Pancreas (tissue), 10 donors: ENCODE measurements at places on chromosomes 6 and 20.

- no peak for DNase-seq
Measured at GRCh38 chr6:74075323-74075722, 379.3 kb downstream of the CD109 start.

- no peak for DNase-seq
Measured at GRCh38 chr6:101276066-101276465, 117.4 kb upstream of the GRIK2 start.

DNA sequence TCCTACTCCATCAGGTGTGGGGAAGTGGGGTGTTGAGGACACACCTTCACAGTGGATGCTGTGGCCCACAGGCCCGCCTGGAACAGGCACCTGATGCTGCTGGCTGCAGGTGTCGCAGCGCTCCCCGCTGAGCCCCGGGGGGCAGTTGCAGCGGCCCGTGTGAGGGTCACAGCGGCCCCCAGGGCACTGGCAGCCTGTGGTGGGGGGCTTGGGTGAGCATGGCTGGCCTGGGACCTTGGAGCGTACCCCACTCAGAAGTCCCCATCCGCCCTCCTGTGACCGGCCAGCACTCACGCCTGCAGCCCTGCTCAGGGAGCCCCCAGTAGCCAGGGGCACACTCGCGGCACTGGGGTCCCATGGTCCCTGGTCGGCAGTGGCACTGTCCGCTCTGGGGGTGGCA is 19.2 kb downstream of the ADRM1 start:
- DNase-seq = peak; percentile 79

- no peak for DNase-seq
Measured at GRCh38 chr20:43565758-43566104, 6.9 kb downstream of the SGK2 start.

GRCh38 chr20:32012159-32012688 is 2.0 kb downstream of the CCM2L start:
- DNase-seq = no peak

- DNase-seq = no peak
Measured at GRCh38 chr6:41021832-41022231, 17.2 kb downstream of the UNC5CL start.

DNA sequence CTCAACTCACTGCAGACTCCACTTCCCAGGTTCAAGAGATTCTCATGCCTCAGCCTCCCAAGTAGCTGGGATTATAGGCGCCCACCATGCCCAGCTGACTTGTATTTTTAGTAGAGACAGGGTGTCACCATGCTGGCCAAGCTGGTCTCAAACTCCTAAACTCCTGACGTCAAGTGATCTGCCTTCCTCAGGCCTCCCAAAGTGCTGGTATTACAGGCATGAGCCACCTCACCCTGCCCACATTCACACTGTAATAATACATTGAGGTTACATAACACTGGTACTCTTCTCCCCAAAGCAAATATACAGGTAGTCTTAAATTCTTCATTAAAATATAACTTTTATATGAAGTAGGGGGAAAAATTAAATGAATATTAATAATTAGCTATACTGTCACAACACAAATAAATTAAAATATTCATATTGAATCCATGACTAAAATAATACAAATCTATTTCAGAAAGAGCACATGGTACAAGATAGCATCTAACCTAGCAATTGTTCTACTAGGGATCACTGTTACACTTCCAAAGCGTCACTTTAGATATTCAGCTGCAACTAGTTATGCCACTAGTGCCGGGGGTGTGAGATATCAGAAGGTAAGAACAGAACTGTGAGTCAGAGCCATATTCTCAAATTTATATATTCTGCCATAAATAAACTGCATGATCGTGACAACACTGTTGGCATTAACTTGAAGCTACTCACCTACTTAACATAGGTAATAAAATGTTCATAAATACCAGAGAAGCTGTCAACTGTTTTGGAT is 169.1 kb upstream of the SHLD1 start:
- DNase-seq = no peak

- no peak for DNase-seq
Measured at GRCh38 chr6:161168281-161168891, 105.5 kb downstream of the AGPAT4 start.

- DNase-seq = no peak
Measured at GRCh38 chr6:14380901-14381828, 263.6 kb downstream of the CD83 start.

DNA sequence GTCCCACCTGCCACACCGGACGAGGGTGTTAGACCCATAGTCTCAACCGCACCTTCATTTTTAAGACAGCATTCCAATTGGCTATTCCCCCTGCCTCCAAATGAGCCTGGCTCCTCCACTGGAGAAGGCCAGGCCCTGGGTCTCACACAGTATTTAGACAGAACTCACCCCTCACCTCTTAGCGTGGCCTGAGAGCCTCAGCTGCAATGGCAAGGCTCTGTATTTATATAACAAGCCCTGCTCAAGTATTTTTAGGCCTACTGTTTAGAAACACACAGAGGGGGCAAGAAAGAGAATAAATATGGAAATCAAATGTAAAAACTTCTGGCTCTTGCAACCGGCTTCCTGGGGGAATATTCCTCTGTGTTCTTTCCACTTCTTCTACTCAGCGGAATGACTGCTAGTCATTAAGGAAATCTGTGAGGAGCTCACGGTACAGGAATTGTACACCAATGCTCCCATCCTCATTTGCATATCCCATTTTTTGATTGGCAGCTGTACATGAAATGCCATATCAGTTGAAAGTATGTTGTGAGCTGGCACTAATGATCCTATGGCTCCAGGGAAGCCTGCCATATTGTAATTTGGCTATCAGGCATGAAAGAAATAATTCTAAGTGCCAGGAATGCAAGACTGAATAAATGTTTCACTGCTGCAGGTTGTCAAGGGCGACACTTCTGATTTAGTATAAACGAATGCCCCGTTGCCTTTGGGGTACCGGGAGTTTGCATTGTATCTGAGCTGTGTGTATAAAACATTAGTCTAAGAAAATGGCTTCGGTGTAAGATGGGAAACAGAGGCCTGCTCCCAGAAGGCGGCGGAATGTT is 207.5 kb downstream of the ZNF217 start:
- no peak for DNase-seq

DNA sequence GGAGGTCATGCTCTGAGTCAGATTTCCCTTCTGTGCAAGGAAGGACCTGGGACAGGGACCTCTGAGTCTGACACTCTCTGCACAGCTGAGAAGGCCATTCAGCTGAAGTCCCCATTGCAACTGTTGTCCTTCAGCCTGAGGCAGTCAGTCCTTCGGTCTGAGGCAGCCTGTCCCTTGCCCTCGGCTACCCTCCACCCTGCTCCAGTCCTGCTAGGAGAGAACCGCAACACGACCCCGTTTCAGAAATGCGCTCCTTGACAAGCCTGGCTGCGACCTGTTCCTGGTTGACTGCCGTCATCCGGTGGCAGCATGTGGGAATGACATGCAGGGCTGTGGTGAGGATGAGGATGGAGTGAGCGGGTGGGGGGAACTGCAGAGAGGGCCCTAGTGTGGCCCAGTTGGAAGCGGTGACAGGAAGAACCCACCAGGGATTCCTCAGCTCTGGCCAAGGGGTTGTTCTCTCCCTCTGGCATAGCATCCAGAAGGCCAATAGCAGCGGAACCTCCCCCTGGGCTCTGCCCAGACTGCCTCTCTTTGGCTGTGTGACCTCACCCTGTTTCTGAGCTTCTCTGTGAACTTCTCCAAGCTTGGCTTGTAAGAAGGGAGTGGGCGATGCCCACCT is 40.3 kb upstream of the ANGPT4 start:
- DNase-seq = peak; percentile 81

- DNase-seq = no peak
Measured at GRCh38 chr20:4957939-4958362, 43.4 kb downstream of the SLC23A2 start.

- no peak for DNase-seq
Measured at GRCh38 chr20:7985916-7986315, 33.6 kb downstream of the TMX4 start.

- DNase-seq = no peak
Measured at GRCh38 chr6:134525190-134525868, 207.4 kb upstream of the SGK1 start.

DNA sequence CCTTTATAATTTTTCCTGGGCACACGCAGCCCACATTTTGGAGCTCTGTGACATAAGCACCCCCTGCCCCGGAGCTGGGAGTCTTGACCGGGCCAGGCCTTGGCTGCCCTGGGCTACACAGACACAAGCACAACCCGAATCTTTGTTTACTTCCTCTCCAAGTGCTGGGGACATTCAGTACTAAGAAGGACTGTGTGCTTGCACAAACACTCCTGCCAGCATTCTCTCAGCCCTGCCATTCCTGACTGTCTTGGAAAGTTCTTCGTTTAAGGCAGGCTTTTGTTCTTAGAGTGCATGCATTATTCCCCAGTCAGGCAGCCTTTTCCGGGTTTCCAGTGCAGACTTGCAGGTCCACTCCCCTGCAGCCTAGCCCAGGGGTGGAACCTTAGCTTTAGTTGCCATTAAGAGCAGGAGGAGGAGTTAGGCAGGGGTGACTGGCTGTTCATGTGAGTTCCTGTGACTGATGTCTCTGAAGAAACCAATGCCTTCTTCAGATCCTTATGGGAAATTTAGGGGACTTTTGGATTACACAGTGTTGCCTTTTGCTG is 28.6 kb downstream of the FOXO3 start:
- peak; percentile 51 for DNase-seq

DNA sequence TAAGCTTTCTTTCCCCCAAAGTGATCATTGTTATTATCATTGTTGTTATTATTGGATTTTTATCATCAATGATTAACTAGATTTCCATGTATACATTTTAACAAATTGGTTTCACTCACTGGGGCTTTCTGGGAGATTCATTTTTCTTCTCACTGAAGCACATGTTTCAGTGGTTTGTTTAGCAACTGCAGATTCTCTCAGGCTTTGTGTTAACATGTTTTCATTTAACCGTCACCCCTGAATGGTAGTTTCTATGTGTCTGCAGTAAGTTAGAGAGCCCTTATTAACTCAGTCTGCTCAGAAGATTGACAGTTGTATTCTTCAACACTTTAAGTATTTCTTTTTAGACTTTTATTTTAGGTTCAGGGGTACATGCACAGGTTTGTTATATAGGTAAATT is 12.4 kb downstream of the ZKSCAN4 start:
- no peak for DNase-seq

GRCh38 chr6:13915561-13916229 is 9.1 kb upstream of the RNF182 start:
- no peak for DNase-seq

GRCh38 chr6:166640342-166641043 is 13.4 kb upstream of the RPS6KA2 start:
- DNase-seq = no peak

- DNase-seq = no peak
Measured at GRCh38 chr20:20253744-20254330, 114.1 kb upstream of the INSM1 start.

GRCh38 chr20:58567437-58567836 is 52.2 kb upstream of the APCDD1L start:
- DNase-seq = no peak

DNA sequence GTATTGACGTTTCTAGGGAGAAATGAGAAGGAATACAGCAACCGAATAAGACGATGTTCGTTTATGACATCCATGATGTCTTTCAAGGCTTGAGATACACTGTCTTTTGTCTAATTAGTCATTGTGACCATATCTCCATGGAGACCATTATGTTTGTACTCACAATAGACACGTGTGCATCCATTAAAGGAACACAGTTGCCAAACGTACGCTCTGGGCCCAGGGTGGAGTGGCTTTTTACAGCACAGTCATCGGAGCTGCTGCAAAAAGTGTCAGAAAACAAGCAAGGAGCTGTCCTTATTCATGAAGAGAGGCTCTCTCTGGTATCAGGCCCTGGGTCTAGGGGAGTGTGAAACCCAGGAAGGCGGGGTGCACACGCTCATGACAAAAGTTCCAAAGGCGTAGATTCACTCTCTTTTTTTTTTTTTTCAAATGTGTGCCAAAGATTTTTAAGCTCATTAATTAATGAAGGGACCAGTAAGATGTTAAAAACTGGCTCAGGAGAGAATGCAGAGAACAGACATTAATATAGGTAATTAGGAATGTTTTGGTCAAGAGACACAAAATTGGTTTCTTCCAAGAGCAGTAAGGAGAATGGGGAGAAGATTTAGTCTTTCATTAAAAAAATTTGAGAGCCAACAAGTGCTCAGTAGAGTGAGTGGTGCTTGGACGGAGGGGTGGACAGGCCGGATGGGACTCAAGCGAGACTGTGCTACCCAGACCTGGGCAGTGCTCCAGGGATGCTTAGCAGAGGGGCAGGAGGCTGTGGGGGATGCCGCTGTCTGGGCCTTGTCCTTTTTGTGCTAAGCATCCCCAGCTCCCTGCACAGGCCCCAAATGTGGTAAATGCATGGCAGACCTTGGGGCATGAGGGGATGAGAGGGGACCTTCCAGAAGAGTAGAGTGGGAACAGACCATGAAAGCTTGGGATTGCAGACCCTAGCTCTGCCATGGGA is 34.9 kb upstream of the GTSF1L start:
- no peak for DNase-seq

- no peak for DNase-seq
Measured at GRCh38 chr6:160065200-160065599, 56.4 kb upstream of the SLC22A1 start.

DNA sequence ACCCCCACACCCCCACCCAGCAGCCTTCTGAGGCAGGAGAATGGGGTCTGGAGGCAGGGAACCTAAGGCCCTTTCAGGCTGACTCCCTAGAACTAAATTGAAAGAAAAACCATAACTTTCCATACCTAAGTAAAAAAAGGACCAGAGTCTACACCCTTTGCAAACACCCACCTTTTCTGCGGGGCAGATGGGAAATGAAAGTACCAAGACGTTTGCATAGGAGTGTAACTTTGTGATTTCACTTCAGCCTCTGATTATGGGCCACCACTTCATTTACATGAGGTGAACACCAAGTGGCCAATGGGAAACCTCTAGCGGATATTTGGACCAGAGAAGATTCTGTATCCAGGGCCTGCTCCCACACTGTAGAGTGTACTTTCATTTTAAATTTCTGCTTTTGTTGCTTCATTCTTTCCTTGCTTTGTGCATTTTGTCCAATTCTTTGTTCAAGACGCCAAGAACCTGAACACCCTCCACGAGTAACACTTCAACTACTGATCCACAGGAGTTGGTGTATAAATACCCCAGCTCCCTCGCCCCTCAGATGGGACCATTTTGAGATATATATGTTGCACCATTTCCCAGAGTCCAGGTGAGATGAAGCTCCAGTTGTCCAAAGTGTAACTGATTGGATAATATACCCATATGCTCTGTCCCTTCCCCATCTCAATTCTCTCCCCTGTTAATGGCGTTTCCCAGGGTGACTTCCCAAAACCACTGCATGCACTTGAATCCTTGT is 18.9 kb upstream of the SRSF6 start:
- no peak for DNase-seq

DNA sequence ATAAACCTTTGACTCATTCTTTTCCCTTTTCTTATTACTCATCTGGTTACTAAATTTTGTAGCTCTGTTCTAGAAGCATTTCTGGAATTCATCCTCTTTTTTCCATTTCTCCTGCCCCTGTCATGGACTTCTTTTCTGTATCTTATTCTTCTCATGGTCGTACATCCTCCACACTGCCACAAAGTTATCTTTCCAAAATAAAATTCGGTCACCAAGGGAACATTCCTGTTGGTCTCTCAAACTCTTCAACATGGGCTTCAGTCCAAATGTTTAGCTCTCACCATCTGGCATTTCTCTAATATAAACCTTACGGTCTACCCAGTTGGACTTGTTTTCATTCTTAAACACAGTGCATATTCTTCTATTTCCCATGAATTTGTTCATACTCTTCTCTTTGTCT is 428.8 kb upstream of the ID4 start:
- no peak for DNase-seq
